Activated CD4-positive, alpha-beta memory T cell treated with anti-CD3 and anti-CD28 coated beads for 36 hours (primary cell): ENCODE measurements at places on chromosomes 1 and 21.

DNA sequence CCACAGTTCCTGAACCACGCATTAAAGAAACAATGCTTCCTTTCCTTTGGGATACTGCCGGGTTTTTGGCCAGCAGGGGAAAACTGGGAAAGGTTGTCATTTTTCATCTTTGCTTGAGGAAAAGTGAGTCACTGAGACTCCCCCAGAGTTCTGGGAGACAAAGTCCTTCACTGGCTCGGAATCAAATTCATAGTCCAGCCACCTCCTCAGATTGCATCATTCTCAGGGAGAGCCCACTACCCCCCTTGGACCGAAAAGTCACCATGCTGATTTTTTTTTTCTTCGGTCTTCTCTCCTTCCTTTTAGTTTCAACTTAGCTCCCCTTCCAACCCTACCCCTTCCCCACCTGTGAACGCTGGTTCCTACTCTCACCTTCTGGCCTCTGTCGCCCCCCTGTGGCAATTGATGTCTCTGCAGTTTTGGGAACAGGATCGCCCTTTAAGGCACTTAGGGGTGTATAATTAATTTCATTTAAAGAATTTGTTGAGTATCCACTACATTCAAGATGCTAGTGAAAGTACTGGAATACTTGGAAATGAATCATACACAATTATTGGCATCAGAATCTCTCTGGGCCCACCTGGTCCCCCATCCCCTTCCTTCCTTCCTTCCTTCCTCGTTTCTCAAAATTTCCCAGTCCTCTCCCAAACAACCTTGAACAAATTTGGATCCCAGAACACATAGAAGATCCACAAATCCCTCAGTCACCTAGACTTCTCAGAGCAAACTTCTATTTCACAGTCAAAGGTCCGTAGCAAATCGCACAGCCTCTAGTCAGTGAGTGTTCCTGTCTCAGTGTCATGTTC, 6.9 kb downstream of the ACKR1 start:
- DNase-seq: peak; percentile 70

DNA sequence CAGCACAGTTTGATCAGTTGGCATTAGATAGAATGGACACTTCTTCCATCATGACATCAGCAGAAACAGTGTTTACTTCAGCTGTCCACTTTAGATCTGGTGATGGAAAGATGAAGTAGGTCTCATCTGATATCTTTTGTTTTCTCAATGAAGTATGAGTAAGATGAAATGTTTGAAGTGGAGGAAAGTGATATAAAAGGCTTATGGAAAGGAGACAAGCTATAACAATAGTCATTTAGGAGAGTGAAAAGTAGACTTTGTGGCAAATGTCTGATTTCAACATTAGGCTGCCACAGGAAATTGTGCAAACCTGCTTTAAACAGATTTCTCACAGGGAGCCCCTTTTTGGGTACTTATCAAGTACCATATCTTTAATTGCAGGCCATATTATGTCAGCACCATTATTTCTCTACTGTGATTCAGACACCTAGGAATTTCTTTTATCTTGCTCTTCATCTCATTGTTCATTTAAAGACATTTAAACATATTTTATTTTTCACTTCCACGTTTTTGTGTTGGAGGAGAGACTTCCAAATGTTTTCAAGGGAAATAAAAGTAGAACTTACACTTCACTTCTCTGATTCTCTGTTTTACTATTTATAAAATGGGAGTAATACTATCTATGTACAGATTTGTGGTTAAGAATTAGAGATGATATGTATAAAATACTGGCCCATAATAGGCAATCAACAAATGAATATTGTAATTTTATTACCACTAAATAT, 18.1 kb downstream of the PDC start:
- DNase-seq: no peak

DNA sequence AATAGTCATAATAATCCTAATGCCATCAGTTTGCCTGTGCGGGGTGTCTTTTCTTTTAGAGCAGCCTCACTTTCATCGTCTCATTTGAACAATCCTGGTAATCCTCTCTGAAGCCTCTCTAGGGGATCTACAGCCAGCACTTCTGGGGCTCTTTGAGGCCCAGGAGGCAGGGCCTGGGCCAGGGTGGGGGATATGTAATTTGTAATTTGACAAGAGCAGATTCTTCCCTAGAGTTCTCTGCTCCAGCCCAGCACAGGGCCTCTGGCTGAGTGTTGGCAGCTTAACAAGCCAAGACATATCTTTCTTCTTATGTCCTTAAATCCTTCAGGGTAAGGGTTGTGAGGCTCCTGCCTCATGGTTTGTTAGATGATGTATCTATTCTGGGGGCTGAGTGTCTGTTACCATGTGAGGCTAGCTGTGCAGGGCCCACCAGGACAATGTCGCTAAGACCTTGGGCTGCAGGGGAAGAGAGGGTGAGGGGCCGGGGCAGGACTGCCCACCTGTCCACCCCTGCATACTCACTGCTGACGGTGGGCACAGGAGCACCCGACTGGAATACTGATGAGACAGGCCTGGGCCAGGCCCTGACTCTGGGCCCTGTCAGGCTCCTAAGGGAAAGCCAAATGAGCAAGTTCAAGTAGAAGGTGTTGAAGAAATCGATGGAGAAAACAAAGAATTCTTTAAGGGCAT, 45.3 kb upstream of the PARP1 start:
- no peak for DNase-seq

GRCh38 chr1:171180670-171181069, 4.4 kb upstream of the FMO2 start:
- DNase-seq: no peak

DNA sequence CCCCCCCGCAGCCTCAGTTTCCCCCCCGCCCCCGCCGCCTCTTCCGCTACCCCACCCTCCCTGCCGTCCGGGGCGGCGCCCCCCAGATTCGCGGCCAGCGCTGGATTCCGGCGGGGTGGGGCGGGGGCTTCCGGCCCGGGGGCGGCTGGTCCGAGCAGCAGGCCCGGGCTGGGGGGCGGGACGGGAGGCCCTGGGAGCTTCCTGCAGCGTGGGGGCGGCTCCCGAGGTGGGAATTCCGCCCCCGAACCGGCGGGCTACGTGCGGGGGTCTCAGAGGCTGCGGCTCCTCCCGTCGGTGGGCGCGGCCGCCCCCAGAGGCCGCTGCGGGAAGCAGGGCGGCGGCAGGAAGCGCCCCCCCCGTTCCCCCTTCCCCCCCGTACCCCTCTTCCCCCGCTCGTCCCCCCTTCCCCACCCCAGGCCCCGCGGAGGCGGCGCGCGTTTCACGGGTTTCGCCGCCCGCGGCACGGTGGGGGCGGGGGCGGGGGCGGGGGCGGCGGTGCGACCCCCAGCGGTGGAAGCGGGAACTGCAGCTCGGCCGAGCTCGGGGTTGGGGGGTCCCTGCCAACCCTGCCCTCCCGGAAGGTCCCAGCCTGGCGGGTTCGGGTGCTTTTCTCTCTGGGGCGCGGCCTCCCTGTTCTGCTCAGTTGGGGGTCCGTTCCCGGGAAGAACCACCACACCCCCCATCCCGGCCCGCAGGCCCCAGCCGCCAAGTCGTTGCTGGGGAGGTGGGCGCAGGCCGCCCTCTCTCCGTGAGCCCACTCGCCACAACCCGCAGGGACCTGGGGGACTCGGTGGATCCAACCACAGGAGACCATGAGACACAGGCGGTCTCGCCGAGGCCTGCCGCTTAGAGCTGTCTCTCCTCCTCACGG, 76.3 kb downstream of the MORN1 start:
- peak; percentile 70 for DNase-seq

DNA sequence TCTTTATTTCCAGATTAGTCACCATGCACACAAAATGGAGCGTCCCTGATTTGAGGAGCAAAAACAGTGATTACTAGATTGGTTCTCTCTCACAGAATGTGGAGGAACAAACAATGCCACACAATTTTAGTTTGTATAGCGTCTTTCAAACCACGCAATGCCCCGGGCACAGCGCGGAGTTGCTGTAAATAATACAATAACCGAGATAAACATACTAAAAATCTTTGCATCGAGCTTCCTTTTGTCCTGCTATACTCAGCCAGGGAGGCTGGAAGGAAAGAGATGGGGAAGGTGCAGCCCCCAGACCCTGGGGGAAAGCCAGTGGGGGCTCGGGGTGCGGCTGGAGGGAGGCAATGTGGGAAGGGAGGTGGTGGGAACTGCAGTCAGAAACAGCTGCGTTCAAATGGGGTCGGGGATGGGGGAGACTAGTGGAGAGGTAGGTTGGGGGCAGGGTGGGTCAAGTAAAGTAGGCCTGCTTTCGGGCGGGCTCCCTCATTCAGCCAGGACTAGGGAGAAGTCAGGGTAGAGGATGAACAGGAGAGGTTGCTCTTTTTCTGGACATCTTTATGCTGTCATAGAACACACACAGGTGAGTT, 366.3 kb downstream of the RPS6KC1 start:
- DNase-seq: no peak

DNA sequence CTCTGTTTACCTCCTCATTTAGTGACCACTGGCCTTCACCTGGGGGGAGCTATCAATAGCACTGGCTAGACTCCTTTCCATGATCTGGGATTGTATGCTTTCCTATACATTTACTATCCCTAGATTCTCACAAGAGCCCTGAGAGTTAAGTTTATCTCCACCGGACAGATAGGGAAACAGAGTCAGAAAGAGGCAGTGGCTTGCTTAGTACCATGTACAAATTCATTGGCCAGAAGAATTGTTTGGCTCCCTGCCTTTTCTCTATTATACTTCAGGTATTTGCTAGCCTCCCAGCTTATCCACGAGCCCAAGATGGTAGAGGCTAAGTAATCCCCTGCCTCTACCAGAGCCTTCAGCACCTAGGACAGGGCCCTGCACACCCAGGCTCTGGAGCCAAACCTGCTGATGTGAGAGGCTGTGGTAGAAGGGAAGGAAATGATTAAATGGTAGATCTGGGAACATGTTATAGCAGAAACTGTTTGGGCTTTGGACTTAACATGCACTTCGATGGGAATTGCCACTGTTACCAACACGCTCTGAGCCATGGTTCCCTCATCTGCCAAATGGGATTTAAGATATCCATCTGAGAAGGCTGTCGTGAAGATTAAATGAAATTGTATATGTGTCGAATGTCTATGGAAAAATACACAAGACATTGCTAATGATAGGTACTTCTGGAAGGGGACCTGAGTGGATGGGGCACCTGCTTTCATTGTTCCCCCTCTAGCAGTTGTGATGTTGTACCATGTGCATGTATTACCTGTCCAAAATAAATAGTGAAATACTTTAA, 3.1 kb upstream of the BLACAT1 start:
- peak; percentile 64 for DNase-seq

- no peak for DNase-seq
Measured at GRCh38 chr1:71228241-71228640, 147.4 kb upstream of the ZRANB2 start.

GRCh38 chr1:14242123-14242522, 356.4 kb upstream of the KAZN start:
- no peak for DNase-seq

GRCh38 chr1:201740086-201740541, 88.8 kb upstream of the IPO9 start:
- no peak for DNase-seq

DNA sequence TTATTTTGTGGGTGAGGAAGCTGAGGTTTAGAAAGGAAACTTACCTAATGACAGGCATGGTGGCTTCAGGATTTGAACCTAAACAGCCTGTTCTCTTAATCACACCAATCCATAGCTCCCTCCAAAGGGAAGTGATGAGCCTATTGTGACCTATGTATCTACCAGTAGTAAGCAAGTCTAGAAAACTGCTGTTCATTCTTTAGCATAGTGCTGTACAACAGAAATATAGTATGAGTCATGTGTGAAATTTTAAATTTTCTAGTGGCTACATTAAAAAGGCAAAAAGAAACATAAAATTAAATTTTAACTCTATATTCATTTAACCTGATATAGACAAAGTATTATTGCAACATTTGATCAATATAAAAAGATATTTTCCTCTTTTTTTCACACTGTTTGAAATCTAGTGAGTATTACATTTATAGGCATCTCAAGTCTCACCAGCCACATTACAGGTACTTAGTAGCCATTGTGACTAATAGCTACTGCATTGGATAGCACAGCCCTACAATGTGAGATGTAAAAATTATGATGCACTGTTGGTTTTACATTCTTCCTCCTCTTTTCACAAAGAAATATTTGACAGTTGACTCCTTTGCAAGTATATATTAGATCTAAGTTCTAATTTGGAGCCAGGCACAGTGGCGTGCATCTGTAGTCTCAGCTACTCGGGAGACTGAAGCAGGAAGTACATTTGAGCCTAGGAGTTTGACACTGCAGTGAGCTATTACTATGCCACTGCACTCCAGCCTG, 16.6 kb downstream of the IPO9 start:
- DNase-seq: no peak
